ENCODE measurements at places on chromosomes 7 and 10.

- no peak for DNase-seq
Observed at GRCh38 chr7:41842956-41843355, 140.1 kb upstream of the INHBA start.

DNA sequence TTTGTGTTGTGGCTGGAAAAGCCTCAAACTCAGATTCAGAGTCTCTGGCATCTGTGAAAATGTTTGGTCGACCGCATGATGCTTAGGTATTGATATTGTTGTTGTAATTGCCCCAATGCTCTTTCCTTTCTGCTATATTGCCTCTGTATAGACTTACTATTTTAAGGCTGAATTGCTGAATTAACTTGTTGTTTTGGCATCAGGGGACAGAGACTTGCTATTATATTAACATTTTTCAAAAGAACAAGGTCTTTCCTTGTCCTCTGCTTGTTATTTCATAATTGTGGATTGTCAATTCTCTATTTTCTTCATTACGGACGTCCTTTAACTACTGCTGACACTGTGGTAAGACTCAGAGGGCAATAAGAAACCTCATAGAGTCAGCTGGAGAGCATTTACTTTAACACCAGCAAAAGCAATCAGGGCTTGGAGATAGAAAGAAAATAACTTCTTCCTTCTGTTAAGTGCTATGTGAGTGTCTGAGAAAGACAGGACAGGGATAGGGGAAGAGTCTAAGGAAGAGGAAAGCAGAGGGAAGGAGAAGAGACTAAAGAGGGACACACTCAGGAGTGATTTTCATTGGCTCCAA, 17.6 kb downstream of the CPED1 start:
- DNase-seq = no peak

DNA sequence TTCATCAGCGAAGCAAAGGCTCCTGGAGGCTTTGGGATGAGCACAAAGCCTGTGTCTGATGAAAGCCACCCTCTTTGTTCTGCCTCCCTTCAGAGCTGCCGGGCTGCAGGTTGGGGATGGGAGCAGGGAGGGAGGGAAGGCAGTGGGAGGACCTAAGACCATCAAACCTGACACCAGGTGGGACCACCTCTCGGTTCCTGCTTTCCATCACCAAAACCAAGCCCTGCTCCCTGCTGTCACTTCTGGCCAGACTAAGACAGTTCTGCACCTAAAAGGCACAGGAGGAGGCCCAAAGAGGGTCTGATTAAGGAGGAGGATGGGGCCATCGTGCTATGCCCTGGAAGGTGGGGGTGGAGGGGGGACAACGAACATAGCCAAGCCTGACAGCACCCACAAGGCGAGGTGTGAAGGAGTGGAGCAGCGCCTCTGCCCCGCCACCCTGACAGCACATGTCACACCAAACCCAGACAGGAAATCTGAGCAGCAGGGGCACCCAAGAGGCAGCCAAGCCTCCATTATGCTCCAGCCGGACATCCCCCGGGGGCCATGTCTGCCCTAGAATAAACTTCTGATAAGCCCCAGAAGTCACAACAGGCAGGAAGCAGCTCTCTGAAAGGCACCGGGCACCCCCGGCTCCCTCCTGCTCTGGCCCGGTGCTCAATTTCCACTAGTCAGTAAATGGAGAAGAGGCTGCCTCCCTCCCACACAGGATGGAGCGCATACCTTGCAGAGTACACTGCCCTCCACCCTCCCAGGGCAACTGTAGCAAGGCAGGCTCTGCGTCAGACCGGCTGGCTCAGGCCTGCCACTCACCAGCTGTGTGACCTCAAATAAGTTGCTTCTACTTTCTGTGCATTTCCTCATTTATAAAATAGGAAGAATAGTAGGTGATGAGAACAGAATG, 48.9 kb downstream of the DLG5 start:
- DNase-seq = no peak

GRCh38 chr10:99318048-99318447, 11.1 kb upstream of the CNNM1 start:
- no peak for DNase-seq

DNA sequence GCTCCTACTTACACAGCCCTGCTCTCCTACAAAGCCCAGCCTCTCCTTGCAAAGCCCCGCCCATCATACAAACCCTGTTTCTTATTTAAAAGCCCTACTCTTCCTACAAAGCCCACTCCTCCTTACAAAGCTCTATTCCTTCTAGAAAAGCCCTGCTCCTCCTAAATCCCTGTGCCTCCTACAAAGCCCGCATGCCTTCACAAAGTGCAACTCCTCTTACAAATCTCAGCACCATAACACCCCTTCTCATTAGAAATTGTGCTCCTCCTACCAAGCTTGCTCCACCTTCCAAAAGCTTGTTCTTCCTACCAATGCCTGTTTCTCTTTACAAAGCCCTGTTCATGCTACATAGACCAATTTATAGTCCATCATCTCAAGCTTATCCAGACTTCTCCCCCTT, 66.1 kb downstream of the PCGF5 start:
- no peak for DNase-seq

DNA sequence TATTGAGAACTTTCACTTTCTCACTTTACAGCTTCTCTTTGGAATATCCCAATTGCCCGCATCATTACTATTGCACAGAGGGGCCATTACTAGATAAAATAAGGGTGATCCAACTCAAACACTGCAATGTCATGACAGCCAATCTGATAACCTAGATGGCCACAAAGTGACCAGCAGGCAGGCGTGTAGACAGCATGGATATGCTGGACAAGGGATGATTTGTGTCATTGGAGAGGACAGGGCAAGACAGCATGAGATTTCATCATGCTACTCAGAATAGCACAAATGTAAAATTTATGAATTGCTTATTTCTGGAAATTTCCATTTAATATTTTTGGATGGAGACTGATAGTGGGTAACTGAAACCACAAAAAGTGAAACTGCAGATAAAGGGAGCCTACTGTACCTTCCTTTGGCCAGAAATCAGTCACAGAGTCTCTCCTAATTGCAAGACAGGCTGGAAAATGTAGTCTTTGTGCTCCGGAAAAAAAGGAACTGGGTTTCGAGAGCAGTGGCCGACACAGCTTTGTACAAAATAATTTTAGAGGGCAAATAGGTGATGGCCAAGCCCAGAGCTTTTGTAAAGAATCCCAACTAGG, 6.1 kb upstream of the GSDME start:
- DNase-seq = no peak

GRCh38 chr10:111078505-111079185, 1.8 kb downstream of the ADRA2A start:
- no peak for DNase-seq

DNA sequence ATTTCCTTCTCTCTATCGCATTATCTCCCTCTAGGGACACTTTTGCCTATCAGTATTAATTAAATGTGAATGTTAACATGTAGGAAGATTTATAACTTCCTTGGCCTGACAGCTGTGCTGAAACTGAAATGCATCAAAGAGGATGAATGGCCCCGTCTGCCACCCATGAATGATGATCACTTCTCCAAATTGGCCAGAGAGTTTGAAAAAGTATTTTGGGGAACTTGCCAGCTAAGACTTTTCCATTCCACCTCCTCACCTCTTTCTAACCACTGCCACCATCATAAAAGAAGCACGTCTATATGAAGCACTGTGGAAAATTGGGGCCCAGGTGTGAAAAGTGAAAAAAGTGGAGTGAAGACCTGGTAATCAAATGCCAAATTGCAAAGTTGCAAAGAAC, 25.4 kb upstream of the ST8SIA6 start:
- DNase-seq = no peak

DNA sequence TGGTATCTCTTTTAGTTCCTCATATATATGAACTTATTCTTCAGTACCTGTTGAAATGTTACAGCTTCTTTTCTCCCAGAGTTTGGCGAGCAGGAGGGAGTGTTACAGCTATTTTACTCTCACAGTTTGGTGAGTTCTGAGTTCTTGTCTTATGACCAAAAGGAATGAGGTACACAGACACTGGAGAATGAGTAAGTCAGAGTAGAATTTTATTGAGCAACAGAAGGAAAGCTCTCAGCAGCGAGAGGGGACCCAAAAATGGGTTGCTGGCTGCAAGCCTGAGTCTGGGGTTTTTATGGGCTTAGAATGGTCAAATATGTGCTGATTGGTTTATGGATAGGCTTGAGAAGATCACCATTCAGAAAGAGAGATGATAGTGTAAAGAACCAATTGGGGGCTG, 175.2 kb downstream of the CDK14 start:
- no peak for DNase-seq

GRCh38 chr10:6119962-6120361, 31.1 kb downstream of the RBM17 start:
- DNase-seq = no peak

DNA sequence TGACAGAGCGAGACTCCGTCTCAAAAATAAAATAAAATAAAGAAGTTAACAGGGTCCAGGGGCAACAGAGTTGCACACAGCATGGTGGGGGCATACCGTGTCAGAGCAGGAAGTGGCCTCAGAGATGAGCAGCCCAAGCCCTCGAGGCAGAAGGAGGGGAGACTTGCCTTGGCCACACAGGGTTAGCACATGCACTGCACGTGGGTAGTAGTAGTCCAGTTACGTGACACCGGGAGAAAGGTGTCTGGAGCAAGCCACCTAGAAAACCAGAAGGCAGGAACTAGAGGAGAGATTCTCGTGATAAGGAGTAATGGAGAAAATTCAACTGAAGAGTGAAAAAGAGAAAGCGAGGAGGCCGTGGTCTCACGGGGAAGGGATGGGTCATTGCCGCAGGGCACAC, 9.8 kb upstream of the DENND2A start:
- DNase-seq = no peak

DNA sequence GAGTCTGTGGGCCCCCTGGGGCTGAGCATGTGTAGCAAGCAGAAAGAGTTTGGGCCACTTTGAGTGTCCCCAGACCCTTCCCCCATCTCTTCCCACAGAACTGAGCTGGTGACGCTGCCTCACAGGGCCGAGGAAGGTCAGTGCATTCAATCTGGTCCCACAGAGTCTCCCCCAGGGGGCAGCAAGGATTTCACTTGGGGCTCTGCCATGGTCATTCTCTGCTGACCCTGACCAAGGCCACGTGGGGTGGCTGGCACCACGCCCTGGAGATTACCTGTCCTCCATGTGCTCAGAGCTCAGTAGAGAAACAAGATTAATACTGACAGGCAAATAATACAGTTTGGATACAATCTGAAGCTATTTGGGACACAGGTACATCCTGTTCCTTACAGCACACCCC, 30.2 kb downstream of the ADRA2A start:
- no peak for DNase-seq

DNA sequence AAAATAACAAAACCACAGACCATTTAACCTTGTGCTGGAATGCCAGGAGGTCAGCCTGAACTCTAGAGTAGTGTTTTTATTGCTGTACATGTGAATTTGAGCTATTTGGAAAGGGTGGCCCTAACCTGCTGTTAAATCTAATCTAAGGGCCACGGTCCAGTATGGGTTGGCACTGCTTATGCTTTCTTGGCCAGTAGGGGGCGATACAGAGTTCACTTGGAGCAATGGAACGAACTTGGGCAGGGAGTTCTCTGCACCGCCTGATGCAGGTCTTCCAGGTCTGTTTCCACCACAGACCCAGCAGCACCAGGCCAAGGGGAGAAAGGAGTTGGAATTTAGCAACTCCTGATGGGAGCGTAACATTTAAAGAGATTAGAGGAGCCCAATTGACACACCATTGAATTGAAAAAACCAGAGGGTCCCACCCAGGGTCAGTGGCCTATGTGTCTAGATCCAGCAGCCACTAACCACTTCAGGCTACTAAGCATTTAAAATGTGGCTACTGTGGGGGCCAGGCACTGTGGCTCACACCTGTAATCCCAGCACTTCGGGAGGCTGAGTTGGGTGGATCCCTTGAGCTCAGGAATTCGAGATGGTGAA, 75.7 kb upstream of the EFCAB10 start:
- peak; percentile 75 for DNase-seq

DNA sequence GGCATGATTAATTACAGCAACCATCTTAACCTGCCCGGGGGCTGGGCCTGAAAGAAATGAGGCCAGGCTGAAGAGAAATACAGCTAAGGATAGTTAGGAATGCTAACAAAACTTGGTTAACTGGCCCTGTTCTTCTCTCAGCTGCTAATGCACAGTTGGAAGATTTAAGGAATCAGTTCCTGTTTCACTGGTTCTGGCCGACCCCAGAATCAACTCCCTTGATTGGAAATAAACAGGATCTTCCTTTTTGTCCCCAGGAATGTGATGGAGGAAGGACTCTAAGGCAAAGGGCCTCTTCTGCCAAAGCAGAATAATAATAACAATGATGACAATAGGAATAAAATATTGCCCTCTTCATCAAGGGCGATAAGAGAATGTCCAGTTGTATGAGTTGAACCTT, 3.5 kb upstream of the LRMDA start:
- no peak for DNase-seq

DNA sequence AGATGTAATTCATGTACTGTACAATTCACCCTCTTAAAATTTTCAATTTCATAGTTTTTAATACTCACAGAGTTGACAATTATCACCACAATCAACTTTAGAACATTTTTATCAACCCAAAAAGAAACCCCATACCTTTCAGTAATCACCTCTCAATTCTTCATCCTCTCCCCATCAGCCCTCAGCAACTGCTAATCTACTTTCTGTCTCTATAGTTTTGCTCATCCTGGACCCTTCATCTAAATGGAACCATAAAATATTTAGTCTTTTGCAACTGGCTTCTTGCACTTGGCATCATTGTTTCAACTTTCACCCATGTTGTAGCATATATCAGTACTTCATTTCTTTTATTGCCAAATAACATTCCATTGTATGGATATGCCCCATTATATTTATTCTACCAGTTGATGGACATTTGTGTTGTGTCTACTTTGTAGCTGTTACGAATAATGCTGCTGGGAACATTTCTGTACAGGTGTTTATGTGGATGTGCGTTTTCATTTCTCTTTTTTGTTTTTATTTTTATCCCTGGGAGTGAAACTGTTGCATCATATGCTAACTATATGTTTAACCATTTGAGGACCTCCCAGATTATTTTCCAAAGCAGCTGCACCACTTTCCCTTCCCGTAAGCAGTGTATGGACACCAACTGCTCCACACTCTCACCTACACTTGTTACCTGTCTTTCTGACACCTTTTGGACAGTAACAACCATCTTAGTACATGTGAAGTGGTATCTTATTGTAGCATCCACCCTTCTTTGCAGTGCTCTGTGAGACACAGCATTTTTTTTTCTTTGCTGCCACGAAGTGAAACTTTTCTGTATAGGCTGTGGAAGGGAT, 65.4 kb upstream of the APBB1IP start:
- no peak for DNase-seq

GRCh38 chr7:33677556-33677955, 227.8 kb upstream of the BMPER start:
- DNase-seq = no peak

GRCh38 chr7:2106924-2107323, 125.8 kb downstream of the MAD1L1 start:
- DNase-seq = no peak

- DNase-seq = no peak
Observed at GRCh38 chr10:17038627-17039026, 91.0 kb downstream of the CUBN start.

Measured in stimulated activated CD4-positive, alpha-beta T cell treated with anti-CD3 and anti-CD28 coated beads, Interleukin-4, amount 100 ng/mL, for 48 hours (primary cell).